SIG-M5 (cell line): ENCODE measurements at places on chromosomes 7 and 10.

DNA sequence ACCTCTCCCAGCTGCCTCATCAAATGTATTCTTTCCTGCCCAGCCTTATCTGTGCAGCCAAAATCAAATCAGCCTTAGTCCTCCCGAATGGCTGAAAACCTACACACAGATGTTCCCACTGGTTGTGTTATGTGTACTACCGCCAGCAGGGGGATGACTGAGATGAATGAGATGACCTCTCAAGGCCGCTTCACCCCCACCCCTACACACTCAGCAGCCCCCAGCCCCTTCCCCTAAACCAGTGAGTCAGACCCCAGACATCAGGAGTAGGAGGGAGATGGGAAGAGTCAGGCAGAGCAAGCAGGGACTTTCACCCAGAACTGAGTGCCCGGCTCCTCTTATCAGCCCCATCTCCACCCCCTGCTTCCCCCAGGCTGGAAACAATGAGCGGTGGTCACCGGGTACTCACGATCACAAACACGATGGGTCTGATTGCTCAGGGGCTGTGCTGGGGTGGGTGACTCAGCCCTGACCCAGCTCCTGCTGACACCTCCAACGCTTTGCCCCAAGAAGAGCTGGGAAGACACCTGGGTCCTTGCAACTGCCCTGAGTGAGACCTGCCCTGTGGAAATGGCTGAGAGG lies 6.5 kb upstream of the C10orf105 start:
- no peak for DNase-seq

DNA sequence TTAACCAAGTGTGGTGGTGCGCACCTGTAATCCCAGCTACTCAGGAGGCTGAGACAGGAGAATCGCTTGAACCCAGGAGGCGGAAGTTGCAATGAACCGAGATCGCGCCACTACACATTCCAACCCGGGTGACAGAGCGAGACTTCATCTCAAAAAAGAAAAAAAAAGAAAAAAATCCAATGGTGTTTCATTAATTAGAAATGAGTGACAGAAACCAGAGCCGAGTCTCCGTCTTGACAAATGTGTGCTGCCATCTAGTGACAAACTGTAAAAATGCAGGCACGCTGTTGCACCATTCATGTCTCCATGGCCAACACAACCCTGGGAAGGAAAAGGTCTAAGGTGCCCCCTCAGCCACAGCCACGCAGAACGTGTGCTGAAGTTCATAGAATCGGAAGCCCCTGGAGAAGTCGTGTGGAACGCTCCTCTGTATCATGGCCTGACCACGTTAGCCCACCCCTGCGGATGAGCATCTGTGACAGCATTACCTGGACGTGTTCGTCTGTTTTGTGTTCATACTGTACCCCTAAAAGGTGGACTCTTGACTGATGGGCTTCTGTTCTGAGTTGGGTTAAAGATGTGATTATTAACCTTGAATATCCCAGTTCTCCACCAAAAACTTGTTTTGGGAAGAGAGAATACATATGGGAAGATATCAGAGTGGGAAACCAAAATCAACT lies 94.9 kb downstream of the LYZL2 start:
- DNase-seq, result no peak

GRCh38 chr7:131166066-131166465 lies 161.6 kb upstream of the MKLN1 start:
- DNase-seq, result no peak

- no peak for DNase-seq
Observed at GRCh38 chr7:158821171-158822031, 7.9 kb downstream of the ESYT2 start.

DNA sequence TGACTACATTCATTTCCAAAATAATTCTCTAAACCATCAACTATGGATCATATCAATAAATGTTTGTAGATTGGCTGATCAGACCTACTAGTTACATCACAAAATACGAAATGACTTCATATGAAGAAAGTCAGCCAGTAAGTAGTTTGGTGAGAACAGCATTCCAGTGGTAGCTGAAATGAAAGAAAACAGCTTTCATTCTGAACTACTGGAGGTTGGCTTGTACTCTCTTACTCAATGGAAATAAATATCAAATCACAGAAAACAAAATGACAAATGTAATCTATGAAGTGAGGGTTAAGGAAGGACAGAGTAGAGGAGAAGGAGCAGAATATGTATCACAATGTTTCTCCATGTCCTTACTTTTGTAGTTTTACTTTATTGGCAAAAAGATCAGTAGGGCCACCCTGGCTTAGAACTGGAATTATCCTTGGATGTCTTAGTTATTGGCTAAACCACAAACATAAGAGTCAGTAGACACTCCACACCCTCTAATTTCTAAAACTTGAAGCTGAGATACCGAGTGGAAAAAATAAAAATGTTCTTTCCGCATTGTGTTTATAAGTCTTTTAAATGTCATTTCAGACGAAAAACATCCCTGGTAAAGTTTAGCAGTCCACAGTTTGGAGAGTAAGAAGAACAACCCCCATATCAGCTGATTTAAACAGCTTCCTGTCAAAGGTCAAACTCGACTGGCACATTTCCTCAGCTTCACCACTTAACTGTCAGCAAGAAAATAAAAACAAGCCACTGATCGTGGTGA lies 74.0 kb upstream of the DGKI start:
- no peak for DNase-seq

DNA sequence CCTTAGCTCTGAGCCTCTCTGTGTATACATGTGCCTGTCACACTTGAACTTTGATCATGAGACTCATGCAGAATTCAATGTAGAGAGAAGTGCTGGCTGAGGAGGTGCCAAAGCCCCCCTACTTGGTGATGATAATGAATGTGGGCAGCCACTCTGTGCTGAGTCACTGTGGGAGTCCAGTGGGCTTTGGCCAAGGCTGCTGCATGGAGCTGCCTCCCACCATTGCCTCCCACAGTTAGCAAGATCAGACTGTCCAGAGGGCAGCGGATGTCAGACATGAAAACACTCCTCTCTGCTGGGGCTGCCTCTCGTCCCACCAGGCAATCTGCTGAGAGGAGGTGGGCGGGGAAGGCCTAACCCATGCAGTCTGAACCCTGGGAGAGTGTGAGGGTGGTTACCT lies 180.3 kb downstream of the SH2D4B start:
- DNase-seq, result no peak

DNA sequence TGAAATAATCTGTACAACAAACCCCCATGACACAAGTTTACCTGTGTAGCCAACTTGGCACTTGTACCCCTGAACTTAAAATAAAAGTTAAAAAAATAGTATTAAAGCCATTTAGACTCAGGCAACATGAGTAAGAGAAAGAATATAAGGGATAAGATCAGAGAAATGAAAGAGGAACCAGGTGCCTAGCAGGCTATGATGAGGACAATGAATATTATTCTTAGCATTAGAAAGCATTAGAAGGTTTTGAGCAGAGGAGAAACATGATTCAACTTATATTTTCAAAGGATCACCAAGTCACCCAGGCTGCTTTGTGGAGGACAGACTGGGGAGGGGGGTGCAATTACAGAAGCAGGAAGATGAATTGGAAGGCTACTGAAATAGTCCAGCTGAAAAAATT lies 48.1 kb upstream of the TES start:
- no peak for DNase-seq

DNA sequence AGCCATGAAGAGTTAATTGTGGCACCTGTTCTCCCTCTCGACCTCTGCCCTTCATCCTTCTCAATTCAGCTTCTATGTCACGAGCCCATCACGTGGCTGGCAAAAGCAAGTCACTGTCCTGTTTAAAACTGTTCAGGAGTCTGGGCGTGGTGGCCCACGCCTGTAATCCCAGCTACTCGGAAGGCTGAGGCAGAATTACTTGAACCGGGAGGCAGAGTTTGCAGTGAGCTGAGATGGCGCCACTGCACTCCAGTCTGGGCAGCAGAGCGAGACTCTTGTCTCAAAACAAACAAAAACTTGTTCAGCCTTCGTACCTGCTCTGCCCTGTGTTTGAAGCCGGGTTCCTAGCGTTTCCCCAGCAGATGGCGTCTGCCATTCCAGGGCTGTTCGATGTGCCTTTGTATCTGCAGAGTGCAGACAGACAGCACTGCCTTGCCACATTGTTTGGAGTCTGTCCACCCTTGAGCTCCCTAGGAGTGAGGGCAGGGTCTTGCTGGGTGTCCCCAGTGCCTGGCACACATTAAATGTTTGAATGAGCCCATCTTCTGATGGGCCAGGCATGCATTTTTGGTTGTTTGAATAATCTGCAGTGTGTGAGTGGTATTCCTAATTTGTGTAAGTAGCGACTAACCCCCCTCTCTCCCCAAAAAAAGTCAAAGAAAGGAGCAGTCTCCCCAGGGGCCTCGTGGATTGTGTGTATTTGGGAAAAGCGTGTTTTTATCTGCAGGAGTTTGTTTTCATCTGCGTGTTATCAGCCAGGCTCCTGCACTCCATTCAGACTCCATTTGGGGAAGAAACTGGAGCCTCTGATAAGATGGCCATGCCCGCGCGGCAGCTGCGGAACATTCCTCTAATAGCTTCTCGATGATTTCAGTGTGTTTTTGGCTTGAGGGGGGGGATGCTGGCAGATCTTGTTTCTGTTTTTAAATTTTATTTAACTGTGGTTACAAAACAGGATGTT lies 61.2 kb downstream of the DNAJB6 start:
- no peak for DNase-seq

GRCh38 chr7:11579141-11579540 lies 252.9 kb downstream of the THSD7A start:
- DNase-seq, result no peak

DNA sequence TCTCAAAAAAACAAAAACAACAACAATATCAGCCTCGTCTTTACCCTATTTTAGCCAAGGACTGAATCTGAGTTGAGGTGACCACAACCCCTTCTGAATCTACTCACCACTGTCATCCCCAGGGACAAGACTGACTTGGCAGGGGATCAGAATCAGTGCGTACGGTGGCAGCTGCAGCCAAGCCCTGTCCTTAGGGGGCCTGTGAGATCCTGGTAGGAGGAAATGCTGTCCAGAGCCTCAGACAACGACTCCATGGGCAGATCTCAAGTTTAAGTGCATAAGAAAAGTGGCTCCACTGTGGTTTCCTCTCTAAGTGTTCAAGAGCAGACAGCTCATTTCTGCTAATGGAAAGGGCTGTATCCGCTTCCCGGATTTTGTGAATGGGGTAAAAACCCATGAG lies 22.4 kb upstream of the CYTH3 start:
- no peak for DNase-seq

GRCh38 chr7:135236727-135237126 lies 3.1 kb downstream of the STRA8 start:
- no peak for DNase-seq

- no peak for DNase-seq
Observed at GRCh38 chr10:121428867-121429266, 169.4 kb downstream of the FGFR2 start.

GRCh38 chr10:3977761-3978160 lies 192.8 kb upstream of the KLF6 start:
- DNase-seq, result no peak

- DNase-seq, result no peak
Observed at GRCh38 chr7:26493737-26494428, 202.2 kb downstream of the SNX10 start.

DNA sequence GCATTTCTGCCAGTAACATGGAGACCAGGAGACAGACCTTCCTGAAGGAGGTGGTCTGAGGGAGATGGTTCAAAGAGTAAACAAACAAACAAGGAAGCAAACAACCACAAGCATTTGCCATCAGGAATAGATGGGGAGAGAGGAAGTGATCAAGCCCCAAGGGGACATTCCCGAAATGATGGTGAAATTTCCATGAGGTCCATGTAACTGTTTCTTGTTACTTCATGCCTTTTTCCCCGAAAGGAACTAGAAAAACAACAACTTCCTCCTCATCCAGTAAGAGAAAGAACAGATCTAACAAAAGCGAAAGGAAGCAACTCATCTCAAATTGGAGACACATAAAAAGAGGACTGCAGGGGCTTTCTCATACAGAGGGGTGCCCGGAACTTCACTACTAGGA lies 152.5 kb upstream of the ZNF32 start:
- DNase-seq, result no peak

GRCh38 chr10:119480667-119481066 lies 61.9 kb downstream of the RGS10 start:
- no peak for DNase-seq

DNA sequence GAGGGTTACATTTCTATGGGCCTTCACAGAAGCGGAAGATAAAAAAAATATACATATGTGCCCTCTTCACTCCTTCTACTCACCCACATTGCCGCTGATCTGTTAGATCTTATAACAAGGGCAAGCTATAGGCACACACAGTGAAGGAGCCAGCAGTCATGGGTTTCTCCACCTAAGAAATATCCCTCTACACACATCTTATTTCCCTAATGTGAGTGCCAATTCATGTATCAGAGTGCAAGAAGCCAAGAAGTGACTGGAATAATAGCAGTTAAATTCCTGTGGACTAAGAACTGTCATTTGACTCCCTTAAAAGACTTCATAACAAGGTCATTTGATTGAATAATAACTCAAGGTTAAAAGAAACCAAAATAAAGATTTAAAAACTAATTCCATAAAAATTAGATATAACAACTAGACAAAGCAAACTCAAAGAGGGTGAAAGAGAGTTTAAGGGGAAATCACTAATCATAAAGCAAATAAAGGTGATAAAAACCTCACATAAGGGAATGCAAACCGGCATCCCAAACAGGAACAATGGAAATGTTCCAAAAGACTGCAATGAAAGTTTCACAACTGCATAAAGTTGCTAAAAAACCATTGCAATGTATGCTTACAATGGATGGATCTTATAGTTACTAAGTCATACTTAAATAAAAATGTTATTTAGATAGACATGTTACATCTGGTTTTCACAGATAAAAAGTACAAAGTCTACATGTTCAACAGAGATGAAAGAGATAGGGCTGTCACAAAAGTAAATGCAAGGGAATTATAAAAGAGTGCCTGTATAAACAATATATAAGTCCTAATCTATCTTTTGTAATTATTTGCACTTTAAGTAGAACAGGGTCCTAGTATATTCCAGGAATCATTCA lies 42.8 kb downstream of the ARHGAP21 start:
- DNase-seq, result no peak

DNA sequence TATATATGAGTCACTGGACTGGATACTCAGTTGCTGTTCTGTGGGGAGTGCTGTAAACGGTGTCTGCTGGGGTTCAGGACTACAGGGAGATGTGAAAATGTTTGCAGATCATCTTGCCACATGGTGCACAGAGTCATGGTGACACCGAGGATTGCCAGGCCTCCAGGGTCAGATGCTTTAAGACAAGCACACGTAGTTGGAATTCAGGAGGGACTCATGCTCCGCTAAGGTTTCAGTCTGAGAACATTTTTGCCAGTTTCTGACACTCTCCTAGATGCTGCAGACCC lies 211.3 kb downstream of the CXCL12 start:
- DNase-seq, result no peak
